ENCODE measurements at places on chromosomes 1 and 21. TPM values are rescaled to one million over a fixed set of nuclear protein-coding genes. Genes with fewer than 3 reads are reported as not detected.

Gene C8B
- total RNA-seq = not detected

Gene CYP4A11
- total RNA-seq = not detected

DNA sequence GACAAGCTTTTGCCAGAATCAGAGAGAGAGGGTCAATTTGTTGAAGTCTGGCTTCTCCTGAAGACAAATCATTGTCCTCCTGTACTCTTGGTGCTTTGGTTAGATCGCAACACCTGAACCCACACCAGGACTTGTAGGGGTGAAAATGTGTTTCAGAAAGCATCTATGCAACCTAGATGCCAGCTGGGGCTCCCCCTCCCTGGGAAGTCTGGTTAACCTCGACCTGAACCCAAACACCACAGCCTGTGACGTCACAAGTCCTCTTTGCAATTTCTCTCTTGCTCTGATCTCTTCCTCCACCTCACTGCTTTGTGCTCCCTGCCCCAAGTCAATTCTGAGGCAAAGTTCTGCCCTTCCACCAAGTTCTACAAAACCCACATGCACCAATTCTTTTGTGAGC is 42.8 kb upstream of the USP24 start:
- H3K27me3 ChIP-seq = no peaks in the 10 kb centered on the region
- H3K4me3 ChIP-seq = no peak overlapping the region
- peaks cover 4% of the 10 kb centered on the region for H3K4me1 ChIP-seq
- no peaks in the 10 kb centered on the region for H3K36me3 ChIP-seq
- DNase-seq = no peak

DNA sequence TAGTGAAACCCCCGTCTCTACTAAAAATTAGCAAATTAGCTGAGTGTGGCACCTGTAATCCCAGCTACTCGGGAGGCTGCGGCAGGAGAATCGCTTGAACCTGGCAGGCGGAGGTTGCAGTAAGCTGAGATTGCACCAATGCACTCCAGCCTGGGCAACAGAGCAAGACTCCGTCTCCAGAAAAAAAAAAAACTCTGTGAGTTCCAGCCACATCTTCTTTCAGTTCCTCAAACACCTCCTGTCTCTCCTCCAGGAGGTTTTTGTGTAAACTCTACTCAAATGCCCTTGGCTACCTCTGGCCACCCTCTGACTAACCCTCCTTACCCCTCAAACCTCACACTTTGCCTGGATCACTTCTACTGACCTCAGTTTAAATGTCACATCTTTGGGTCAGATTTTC is 38.1 kb downstream of the RCSD1 start:
- peak; percentile 82 for DNase-seq
- peak overlapping the region; percentile 47 for H3K4me3 ChIP-seq
- H3K27me3 ChIP-seq = no peaks in the 10 kb centered on the region
- peak overlapping the region; percentile 98 for H3K27ac ChIP-seq
- H3K36me3 ChIP-seq = no peaks in the 10 kb centered on the region

DNA sequence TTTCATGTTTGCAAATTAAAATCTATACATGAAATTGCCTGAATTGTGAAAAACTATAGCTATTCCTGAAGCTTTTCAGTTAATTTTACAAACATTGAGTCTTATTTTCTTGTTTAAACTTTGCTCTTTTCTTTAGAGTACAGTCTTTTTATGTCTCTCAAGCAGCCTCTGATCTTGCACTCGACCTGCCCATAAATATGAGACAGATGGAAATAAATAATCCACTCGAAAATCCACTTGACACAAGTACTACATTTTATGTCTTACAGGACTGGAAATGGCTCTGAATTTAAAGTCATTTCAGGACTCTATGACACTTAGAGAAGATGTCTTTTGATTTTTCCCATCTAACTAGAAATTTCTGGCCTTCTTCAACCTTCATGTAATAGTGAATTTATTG is 283.8 kb downstream of the USP25 start:
- H3K27ac ChIP-seq = no peak overlapping the region
- no peaks in the 10 kb centered on the region for H3K27me3 ChIP-seq
- no peaks in the 10 kb centered on the region for H3K4me1 ChIP-seq
- DNase-seq = no peak
- no peak overlapping the region for H3K4me3 ChIP-seq

DNA sequence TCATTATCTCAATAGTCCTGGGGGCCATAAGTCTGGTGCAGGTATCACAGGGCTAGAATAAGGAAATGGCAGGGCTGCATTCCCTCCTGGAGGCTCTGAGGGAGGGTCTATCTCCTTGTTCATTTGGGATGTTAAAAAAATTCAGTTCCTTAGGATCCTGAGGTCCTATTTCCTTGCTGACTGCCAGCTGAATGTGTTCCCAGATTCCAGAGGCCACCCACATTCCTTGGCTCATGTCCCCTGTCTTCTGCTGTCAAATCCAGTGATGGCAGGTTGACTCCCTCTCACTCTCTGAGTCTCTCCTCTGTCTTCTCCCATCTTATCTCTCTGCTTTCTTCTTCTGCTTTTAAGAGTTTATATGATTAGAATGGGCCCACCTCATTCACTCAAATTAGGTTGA is 400.6 kb downstream of the PTPRU start:
- no peaks in the 10 kb centered on the region for H3K4me1 ChIP-seq
- no peak overlapping the region for H3K4me3 ChIP-seq
- H3K36me3 ChIP-seq = no peaks in the 10 kb centered on the region
- H3K27me3 ChIP-seq = no peaks in the 10 kb centered on the region

DNA sequence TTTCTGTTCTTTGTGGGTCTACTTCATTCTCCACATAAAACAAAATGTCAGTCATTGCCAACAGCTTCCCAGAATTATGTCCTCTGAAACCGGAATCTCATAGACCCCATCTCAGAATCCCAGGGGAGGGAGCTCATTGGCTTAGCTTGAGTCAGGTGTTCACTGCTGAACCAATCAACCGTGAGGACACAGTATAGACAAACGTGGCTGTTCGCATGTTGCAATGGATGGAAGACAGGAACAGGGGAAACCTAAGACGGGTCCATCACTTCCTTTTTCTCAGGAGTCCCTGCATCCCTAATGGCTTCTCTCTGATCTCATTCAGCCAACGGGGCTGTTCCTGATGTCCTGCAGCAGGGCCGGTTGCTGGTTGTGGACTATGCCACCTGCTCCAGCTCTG is 9.1 kb downstream of the CELA2A start:
- no peak overlapping the region for H3K4me3 ChIP-seq
- DNase-seq = no peak
- H3K4me1 ChIP-seq = no peaks in the 10 kb centered on the region
- H3K27me3 ChIP-seq = no peaks in the 10 kb centered on the region

DNA sequence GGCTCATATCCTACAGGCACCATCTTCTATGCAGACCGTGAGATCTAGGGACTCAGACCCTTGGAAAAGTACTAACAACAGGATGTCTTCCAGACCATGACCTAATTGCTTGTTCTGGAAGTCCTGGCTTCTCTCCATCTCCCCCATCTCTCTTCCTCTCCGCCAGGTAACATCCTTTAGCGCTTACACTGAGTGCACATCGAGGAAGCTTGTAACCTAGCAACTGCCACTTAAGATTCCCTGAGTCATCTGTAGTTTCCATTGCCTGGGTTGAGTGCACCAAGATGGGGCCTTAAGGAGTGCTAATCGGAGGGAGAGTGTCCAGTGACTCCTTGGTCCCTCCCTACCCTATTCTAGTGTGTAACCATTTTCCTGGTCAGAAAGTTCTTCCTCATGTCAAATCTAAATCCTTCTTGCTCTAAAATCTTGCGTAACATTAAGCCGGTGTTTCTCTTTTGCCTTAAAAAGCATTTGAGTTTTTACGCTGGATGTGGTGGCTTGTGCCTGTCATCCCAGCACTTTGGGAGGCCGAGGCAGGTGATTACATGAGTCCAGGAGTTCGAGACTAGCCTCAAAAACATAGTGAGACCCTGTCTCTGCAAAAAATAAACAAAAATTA is 9.7 kb downstream of the KLHDC8A start:
- H3K4me1 ChIP-seq = no peaks in the 10 kb centered on the region
- H3K36me3 ChIP-seq = no peaks in the 10 kb centered on the region
- no peak overlapping the region for H3K27ac ChIP-seq
- no peaks in the 10 kb centered on the region for H3K27me3 ChIP-seq
- H3K4me3 ChIP-seq = no peak overlapping the region

- peak; percentile 44 for DNase-seq
- H3K4me3 ChIP-seq = no peak overlapping the region
- H3K27me3 ChIP-seq = no peaks in the 10 kb centered on the region
- no peaks in the 10 kb centered on the region for H3K36me3 ChIP-seq
- H3K4me1 ChIP-seq = no peaks in the 10 kb centered on the region
Measured at GRCh38 chr1:225712391-225712790, 59.5 kb upstream of the ENAH start.

- peaks cover 8% of the 10 kb centered on the region for H3K4me1 ChIP-seq
- no peak for DNase-seq
- no peaks in the 10 kb centered on the region for H3K36me3 ChIP-seq
- H3K4me3 ChIP-seq = no peak overlapping the region
- H3K27me3 ChIP-seq = no peaks in the 10 kb centered on the region
Measured at GRCh38 chr1:19765623-19766022, 34.1 kb downstream of the TMCO4 start.

- no peak overlapping the region for H3K27ac ChIP-seq
- no peaks in the 10 kb centered on the region for H3K4me1 ChIP-seq
Measured at GRCh38 chr1:13652238-13652637, 47.8 kb upstream of the PRDM2 start.

DNA sequence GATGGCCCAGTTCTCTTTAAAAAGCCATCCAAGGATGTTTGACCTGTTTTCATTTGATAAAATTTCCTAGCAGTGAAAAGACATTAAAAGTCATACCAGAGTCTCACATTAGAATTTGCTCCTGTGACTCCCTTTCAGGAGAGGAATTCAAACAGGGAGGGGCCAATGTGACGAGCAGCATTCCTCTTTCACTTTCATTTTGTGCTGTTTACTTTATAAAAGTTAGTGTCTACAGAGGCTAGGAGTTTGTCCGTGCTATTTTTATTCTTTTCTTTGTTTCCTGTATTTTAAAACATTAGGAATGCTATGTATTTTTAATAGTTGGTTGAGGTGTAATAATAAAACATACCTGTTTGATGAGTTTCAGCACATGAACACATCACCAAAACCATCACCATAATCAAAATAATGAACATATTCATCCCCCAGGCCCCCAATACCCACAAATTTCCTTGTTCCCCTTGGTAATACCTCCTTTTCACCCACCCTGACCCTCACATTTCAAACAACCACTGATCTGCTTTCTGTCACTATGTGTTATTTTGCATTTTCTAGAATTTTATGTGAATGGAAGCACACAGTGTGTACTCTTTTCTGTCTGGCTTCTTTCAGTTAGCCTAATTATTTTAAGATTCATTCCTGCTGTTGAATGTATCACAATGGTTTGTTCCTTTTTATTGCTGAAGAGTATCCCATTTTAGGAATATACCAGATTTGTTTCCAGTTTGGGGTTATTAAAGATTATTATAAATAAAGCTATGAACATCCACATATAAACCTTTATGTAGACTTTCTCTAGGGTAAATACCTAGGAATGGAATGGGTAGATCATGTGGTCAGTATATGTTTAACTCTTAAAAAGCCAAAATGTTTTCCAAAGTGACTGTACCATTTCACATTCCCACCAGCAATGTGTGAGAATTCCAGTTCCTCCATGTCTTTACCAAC is 129.5 kb downstream of the TENT5C start:
- H3K4me3 ChIP-seq = peak overlapping the region; percentile 27
- H3K36me3 ChIP-seq = no peaks in the 10 kb centered on the region
- H3K27me3 ChIP-seq = no peaks in the 10 kb centered on the region
- DNase-seq = no peak
- H3K4me1 ChIP-seq = peaks cover 8% of the 10 kb centered on the region

DNA sequence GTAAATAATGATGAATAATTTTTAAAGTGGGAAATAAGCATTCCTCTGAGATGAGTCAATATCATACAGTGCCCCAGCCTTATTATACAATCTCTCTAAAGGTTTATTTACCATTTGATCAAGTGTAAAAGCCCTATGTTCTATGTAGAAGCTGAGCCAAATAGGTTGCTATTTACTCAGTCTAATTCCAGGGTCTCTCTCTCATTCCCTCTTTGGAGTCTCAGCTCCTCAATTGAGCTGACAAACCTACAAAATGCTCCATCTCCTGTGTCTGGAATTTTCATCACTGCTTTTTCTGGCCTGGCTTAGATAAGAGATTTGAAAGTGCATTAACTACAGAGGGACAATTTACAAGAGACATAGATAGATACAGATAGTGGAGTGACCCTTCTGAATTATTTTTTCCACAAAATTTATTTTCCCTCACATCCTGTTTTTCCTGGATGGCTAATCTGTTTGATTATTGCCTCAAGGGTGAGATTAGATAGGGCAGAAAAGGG is 24.8 kb upstream of the USH2A start:
- H3K4me1 ChIP-seq = no peaks in the 10 kb centered on the region
- H3K27ac ChIP-seq = no peak overlapping the region
- H3K36me3 ChIP-seq = no peaks in the 10 kb centered on the region
- no peak overlapping the region for H3K4me3 ChIP-seq

- H3K27me3 ChIP-seq = no peaks in the 10 kb centered on the region
- H3K4me1 ChIP-seq = no peaks in the 10 kb centered on the region
- no peak overlapping the region for H3K27ac ChIP-seq
- no peak for DNase-seq
Measured at GRCh38 chr1:193036337-193037047, 22.7 kb downstream of the UCHL5 start.

DNA sequence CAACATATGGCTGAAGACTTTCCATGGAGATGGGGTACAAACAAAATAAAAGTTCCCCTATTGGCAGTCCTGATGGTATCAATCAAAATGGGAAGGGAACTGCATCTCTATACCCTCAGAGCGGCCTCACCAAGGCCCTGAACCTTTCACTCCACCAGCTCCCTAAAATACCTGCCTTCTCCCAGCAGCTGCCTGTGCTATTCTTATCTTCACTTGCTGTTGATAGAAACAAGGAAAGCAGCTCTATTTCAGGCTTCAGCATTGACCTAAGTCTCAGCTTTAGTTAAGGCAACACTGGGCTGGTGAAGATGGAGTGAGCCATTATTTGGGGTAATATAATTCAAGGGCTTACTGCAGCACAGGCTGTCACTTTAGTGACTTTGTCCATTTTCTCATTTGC is 21.7 kb upstream of the PIGC start:
- no peaks in the 10 kb centered on the region for H3K27me3 ChIP-seq
- no peak overlapping the region for H3K4me3 ChIP-seq
- DNase-seq = no peak
- H3K4me1 ChIP-seq = no peaks in the 10 kb centered on the region
- no peaks in the 10 kb centered on the region for H3K36me3 ChIP-seq

GRCh38 chr21:23308741-23309140 is 2298.5 kb downstream of the MRPL39 start:
- no peak for DNase-seq
- no peak overlapping the region for H3K27ac ChIP-seq
- H3K36me3 ChIP-seq = no peaks in the 10 kb centered on the region
- no peaks in the 10 kb centered on the region for H3K27me3 ChIP-seq

Measured in Karpas-422 (cell line).